Activated CD8-positive, alpha-beta memory T cell treated with anti-CD3 and anti-CD28 coated beads for 4 hours (primary cell): ENCODE measurements at places on chromosomes 6 and 20.

- DNase-seq, result no peak
Observed at GRCh38 chr6:136134751-136135150, 115.4 kb downstream of the MTFR2 start.

DNA sequence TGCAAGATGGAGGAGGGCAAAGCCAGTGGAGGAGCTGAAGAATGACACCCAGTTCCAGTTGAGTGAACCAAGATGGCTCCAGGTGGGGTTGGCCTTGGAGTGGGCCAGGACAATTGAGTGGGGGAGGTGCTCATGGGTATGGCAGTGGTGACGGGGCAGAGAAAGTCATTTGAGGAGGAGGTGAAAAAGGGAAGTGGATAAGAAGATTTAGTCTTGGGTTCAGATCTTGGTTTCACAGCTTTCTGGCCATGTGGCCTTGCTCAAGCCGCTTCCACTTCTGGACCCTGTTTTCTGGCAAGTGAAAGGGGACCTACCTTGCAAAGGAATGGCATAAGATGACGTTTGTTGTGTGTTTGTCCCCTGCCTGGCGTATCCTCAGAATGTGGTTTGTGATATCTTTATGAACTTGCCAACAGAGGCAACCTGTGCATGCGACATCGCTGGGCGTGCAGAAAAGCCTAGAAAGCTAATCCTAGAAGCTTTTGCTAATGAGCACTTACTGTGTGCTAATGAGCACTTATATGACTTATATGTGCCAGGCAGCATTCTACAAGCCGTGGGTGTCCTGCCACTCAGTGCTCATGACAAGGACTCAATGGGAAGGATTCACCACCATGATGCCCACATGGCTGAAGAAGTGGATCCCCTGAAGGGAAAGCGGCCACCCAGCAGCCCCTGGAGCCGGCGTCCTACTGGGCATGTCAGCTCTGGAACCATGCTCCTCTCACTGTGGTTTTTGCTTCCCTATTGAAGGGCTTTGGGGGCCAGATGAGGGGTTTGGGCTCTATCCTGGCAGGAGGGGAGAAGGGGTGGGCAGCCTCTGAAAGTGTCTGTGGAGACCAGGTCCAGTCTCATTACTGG, 23.6 kb upstream of the STX16 start:
- DNase-seq, result no peak

- DNase-seq, result no peak
Observed at GRCh38 chr20:46430921-46431712, 24.7 kb upstream of the ELMO2 start.

DNA sequence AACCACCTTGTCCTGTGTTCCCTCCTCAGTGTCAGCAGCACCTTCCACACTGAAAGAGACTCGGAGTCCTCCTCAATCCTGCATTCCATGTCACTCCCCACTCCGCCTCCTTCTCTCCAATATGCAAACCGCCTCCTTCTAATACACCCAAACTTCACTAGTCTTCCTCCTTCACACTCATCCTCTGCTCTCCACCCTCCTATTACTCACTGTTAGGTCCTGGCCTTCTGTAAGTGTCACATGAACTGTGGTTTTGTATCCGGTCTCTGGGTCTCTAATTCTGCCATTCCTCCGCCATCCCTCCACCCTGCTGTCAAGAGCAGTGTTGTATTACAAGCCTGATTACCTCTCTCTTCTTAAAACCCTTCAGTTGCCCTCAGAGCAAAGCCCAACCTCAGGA, 200.5 kb upstream of the CDYL start:
- no peak for DNase-seq

GRCh38 chr20:46255440-46256104, 52.7 kb downstream of the CDH22 start:
- no peak for DNase-seq

GRCh38 chr6:43120944-43121913, 45.1 kb downstream of the PTK7 start:
- no peak for DNase-seq
